ENCODE measurements at places on chromosomes 6 and 20. TPM values are rescaled to one million over a fixed set of nuclear protein-coding genes. Genes with fewer than 3 reads are reported as not detected.

GRCh38 chr6:54386295-54386694 lies 78.1 kb downstream of the TINAG start:
- DNase-seq = no peak
- H3K4me3 ChIP-seq = no peak overlapping the region
- no peak overlapping the region for H3K27ac ChIP-seq
- no peaks in the 10 kb centered on the region for H3K4me1 ChIP-seq
- no peaks in the 10 kb centered on the region for H3K27me3 ChIP-seq
- H3K36me3 ChIP-seq = no peaks in the 10 kb centered on the region

DNA sequence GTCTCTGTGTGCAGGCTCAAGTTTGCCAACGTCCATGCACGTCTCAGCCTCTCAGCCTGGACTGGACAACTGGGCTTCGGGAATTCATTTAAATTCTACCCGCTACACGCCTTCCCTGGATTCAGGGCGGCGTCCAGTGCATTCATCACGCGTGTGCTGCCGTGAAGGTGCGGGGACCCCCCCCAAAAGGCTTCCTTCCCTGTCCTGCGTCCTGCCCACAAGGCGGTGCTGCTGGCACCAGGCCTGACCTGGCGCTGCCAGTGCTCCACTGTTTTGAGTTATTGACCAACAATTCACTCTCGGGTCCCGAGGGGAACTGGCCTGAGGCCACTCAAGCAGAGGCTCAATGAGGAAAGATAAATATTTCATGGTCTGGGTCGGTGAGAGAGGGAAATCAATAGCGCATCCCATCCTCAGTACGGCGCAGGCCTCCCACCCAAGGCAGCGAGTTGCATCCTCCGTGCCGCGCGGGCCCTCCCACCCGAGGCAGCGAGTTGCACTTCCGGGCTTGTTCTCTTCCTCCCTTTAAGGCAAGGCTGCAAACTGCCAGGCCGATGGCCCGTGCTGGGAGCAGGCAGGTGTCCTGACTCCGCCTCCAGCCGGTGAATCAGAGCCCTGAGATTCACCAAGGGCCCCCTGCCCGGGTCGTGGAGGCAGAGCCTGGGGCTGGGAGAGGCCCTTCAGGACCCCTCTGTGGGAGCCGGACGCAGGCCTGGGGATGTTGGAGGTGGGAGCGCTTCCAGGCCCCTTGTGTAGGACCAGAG lies 22.8 kb upstream of the BHLHE23 start:
- H3K27ac ChIP-seq = no peak overlapping the region
- H3K4me3 ChIP-seq = no peak overlapping the region
- no peaks in the 10 kb centered on the region for H3K36me3 ChIP-seq
- H3K4me1 ChIP-seq = peaks cover 3% of the 10 kb centered on the region
- DNase-seq = no peak

GRCh38 chr6:6785163-6785521 lies 196.6 kb downstream of the LY86 start:
- no peaks in the 10 kb centered on the region for H3K27me3 ChIP-seq
- no peak for DNase-seq
- H3K4me1 ChIP-seq = no peaks in the 10 kb centered on the region
- no peak overlapping the region for H3K4me3 ChIP-seq
- no peak overlapping the region for H3K27ac ChIP-seq

GRCh38 chr6:40614671-40615070 lies 27.5 kb upstream of the LRFN2 start:
- H3K4me1 ChIP-seq = no peaks in the 10 kb centered on the region
- no peaks in the 10 kb centered on the region for H3K36me3 ChIP-seq
- H3K4me3 ChIP-seq = no peak overlapping the region
- DNase-seq = no peak

The EPPIN gene
- not detected for total RNA-seq

The UNC5CL gene
- total RNA-seq = 4.3 TPM
